Activated CD4-positive, alpha-beta memory T cell treated with anti-CD3 and anti-CD28 coated beads for 36 hours (primary cell): ENCODE measurements at places on chromosomes 2 and 18.
A peak's percentile ranks its signal among the peaks of the same experiment; 100 is the strongest.

- peak; percentile 10 for DNase-seq
Observed at GRCh38 chr2:217370391-217370790, 510.5 kb upstream of the TNP1 start.

GRCh38 chr2:205680067-205680466 lies 2.2 kb upstream of the NRP2 start:
- DNase-seq: peak; percentile 58

- DNase-seq: no peak
Observed at GRCh38 chr2:161954103-161954502, 119.9 kb downstream of the DPP4 start.

DNA sequence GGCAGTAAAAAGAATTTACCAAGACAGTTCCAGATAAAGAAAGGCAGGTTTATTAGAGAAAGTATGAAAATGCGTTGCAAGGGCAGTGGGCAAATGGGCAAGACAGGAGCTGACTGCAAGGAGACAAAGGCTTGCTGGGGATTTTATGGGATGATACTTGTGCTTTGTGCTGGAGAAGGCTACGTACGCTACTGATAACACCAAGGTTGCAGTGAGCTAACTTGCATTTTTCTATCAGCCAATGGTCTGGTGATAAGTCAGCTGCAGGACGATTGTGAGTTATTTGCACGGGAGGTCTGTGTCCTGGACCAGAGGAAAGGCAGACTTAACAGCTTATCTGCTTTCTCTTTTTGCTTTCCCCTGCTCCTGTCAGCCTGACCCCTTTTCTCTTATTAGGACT lies 116.5 kb downstream of the PMS1 start:
- DNase-seq: no peak
